ENCODE measurements at places on chromosomes 6 and 20. TPM values are rescaled to one million over a fixed set of nuclear protein-coding genes. Genes with fewer than 3 reads are reported as not detected.

GRCh38 chr20:44031001-44031574 is 116.4 kb downstream of the TOX2 start:
- no peaks in the 10 kb centered on the region for H3K4me1 ChIP-seq
- no peak overlapping the region for H3K27ac ChIP-seq
- H3K4me3 ChIP-seq = no peak overlapping the region
- no peaks in the 10 kb centered on the region for H3K27me3 ChIP-seq

GRCh38 chr20:59144179-59144830 is 19.3 kb upstream of the ZNF831 start:
- no peaks in the 10 kb centered on the region for H3K36me3 ChIP-seq
- H3K27ac ChIP-seq = no peak overlapping the region
- DNase-seq = no peak

Gene TRMT6
- 9.6 TPM for total RNA-seq

DNA sequence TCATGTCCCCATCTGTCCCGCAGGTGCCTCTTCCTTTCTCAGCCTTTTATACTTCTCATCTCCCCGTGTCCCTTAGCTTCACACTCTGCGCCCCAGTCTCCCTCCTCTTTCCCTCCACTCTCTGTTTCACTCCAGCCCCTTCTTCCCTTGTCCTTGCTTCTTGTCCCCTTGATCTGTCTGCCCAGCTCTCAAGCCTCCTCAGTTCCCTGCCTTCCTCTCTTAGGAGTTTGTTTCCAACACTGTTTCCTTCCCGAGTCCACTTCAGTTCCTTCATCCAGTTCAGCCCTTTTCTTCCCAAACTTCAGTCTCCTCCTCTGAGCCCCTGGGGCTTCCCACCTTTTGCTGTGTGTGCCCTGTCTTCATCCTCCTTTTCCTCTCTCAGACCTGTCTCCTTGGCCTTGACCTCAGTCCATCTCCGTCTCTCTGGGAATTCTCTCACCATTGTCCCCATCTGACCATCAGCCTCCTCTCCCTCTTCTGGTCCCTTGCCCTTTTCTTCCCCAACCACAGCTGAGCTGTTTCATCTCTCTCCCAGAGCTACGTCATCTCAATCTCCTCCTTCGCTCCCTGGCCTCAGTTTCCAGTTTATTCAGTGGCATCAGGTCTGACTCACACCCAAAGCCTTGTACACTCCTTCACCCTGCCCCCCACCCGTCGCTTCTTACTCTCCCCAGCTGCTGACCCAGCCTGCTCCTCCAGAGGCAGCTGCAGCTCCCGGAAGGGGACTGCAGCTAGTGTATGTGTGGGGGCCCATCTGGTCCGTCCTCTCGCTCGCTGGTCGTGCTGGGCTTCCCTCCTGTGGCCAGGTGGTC is 2.7 kb upstream of the DDR1 start:
- no peaks in the 10 kb centered on the region for H3K27me3 ChIP-seq
- H3K4me1 ChIP-seq = peaks cover 72% of the 10 kb centered on the region
- no peak for DNase-seq
- H3K27ac ChIP-seq = peak overlapping the region; percentile 95
- no peaks in the 10 kb centered on the region for H3K36me3 ChIP-seq

Gene SNAP91
- total RNA-seq = 4.7 TPM

DNA sequence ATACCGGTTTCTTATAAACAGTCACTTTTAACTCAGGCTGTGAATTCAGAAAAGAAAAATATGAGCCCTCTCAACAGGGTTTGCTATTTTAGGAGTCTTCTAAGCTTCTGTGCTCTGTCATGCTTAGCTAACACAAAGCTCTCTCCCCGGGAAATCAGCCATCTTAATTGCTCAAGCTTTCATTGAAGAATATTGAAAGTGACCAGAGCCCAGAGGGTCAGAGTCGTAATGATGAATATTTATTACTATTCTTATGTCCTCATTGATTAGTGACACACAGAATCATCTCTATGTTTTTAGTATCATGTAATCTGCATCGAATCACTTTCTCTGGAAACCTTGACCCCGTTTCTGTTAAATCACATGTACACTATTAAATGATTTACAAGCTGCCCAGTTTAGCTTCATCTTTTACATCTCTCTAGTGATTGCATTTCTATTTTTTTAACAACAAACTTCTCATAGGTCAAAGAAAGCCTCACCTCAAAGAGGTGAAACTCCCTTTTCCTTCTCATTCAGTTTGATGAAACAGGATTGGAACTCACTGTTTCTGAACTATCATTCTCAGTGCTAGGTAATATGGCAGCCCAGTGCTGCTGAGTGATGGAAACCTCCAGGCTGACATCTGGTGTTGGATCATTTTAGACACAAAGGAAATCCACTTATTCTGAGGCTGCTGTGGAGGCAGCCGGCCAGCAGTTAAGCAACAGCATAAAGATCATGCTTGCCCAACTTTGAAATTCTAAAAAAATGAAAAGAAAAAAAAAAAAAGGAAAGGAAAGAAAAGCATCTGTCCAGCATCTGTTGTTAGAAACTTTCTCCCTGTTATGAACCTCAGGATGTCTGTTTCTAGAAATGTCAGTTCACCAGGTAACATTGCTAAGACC is 96.3 kb downstream of the RFPL4B start:
- no peaks in the 10 kb centered on the region for H3K27me3 ChIP-seq
- no peaks in the 10 kb centered on the region for H3K36me3 ChIP-seq
- H3K4me1 ChIP-seq = no peaks in the 10 kb centered on the region
- DNase-seq = no peak

Gene LAMA5
- 150 TPM for total RNA-seq

DNA sequence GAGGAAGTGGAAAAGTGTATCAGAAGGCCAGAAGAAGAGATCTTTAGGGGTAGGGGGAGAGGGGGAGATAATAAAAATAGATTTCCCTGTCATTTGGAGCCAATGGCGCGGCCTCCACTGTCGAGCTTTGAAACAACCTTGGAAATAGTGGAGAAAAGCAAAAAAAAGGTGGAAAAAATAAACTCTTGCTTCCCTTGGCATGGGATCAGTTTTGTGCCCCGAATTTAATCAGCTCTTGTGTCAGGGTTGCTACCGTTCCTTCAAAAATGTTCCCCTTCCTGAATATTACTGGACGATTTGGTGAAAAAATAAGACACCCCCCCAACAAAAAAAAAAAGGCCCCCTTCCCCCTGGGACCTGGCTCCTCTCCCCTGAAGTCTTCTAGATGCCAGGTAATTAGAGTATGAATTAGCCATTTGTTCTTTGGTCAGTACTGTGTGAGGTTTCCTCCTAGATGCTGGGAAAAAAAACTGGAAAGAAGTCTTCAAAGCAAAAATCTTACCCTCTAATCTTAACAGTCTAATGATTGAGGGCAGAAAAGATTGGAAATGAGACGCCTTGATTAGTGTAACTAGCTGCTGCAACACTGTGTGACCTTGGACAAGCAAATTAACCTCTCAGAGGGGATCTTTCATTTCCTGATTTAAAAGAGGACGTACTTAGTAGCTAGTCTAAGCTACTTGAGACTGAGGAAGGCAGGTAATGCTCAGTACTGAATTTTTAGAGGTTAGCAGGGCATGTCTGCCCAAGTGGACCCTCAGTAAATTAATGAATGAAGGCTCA is 872 bp upstream of the RBM39 start:
- peak overlapping the region; percentile 98 for H3K27ac ChIP-seq
- peaks cover 26% of the 10 kb centered on the region for H3K36me3 ChIP-seq
- H3K27me3 ChIP-seq = no peaks in the 10 kb centered on the region
- peak overlapping the region; percentile 49 for H3K4me3 ChIP-seq
- no peak for DNase-seq

- DNase-seq = peak; percentile 18
- H3K27me3 ChIP-seq = no peaks in the 10 kb centered on the region
- H3K27ac ChIP-seq = no peak overlapping the region
- no peak overlapping the region for H3K4me3 ChIP-seq
- H3K4me1 ChIP-seq = no peaks in the 10 kb centered on the region
Measured at GRCh38 chr20:37958856-37959520, 56.1 kb downstream of the VSTM2L start.

DNA sequence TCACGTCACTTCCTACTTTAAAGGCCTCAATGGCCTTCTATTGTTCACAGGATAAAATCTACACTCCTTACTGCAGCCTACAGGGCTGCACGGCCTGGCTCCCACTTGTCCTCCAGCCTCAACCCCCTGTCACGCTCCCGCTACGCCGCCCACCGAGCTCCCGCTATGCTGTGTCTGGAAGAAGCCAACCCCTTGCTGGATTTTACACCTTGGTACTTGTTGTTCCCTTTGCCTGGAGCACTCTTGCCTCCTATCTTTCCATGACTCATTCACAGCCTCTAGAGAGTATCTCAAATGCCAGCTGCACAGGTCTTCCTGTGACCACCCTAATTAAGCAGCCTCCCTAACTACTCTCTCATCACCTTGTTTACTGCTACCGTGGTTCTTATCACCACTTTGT is 259.9 kb downstream of the PRKN start:
- H3K4me1 ChIP-seq = no peaks in the 10 kb centered on the region
- no peaks in the 10 kb centered on the region for H3K36me3 ChIP-seq
- H3K4me3 ChIP-seq = no peak overlapping the region
- no peak overlapping the region for H3K27ac ChIP-seq
- DNase-seq = no peak

- no peaks in the 10 kb centered on the region for H3K36me3 ChIP-seq
- DNase-seq = no peak
- H3K27ac ChIP-seq = no peak overlapping the region
- no peak overlapping the region for H3K4me3 ChIP-seq
Measured at GRCh38 chr6:53731866-53732636, 62.8 kb upstream of the LRRC1 start.

DNA sequence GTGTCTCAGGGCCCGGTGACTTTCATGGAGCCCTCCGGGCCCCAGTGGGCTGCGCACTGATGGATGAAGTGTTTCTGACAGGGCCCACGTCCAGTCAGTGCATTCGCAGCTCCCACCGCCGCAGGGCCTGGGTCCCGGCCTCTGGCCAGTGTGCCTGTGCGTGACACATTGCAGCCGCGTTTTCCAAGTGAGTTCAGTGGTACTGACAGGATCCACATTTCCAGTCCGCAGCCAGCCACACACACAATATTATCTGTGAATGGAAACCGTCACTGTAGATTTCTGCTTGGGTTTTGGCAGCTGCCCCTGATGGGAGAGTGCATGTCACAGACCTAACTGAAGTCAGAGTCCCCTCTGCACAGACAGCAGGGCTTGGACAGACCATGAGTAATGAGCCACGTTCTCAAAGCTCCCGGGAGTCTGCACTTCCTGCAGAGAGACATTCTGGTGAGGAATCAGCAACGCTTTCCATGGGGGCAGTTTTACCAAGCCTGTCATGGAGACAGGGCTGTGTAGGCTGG is 171.4 kb downstream of the MYLK4 start:
- H3K4me3 ChIP-seq = no peak overlapping the region
- no peaks in the 10 kb centered on the region for H3K36me3 ChIP-seq
- no peak for DNase-seq
- no peaks in the 10 kb centered on the region for H3K27me3 ChIP-seq
- no peaks in the 10 kb centered on the region for H3K4me1 ChIP-seq
- no peak overlapping the region for H3K27ac ChIP-seq

DNA sequence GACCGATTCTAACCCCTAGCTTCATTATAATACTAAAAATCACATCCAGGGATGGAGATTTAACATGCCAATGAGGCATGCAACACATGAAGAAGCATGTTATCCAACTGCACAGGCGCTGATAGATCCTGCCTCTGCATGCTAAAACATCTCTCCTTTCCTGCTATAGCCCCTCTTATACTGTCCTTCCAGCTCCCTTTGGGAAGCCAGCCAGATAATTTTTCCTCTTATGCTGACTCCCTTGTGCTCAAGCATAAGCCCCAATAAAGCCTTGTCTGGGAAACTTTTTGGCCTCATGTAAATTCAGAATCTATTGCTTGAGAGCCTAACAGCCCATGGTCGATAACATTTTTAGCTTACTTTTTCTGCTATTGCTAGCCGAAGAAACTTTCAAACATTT is 404.3 kb downstream of the EPM2A start:
- H3K27me3 ChIP-seq = no peaks in the 10 kb centered on the region
- no peak for DNase-seq
- no peak overlapping the region for H3K4me3 ChIP-seq
- no peaks in the 10 kb centered on the region for H3K36me3 ChIP-seq
- no peak overlapping the region for H3K27ac ChIP-seq
- H3K4me1 ChIP-seq = no peaks in the 10 kb centered on the region

DNA sequence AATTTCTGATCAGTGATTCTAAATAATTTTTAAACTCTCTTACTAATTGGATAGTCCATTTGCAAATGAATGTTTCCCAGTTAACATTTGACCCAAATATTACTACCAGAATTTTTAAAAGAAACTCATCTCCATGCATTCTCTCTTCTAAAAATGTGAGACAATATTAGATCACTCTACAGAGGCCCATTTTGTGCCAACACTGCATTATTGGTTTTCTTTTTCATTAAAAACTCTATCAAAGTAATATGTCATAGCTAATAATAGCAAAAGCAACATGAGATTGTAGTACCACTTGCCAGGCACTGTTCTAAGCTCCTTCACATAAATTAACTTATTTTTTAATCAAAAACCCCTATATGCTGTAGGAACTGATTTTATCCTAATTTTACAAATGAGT is 345.6 kb upstream of the PLCB4 start:
- H3K27me3 ChIP-seq = no peaks in the 10 kb centered on the region
- H3K36me3 ChIP-seq = no peaks in the 10 kb centered on the region
- H3K4me1 ChIP-seq = no peaks in the 10 kb centered on the region
- no peak for DNase-seq

Gene OOEP
- not detected for total RNA-seq

GRCh38 chr20:51402201-51402600 is 140.3 kb downstream of the NFATC2 start:
- no peak overlapping the region for H3K27ac ChIP-seq
- H3K27me3 ChIP-seq = no peaks in the 10 kb centered on the region
- no peaks in the 10 kb centered on the region for H3K36me3 ChIP-seq

DNA sequence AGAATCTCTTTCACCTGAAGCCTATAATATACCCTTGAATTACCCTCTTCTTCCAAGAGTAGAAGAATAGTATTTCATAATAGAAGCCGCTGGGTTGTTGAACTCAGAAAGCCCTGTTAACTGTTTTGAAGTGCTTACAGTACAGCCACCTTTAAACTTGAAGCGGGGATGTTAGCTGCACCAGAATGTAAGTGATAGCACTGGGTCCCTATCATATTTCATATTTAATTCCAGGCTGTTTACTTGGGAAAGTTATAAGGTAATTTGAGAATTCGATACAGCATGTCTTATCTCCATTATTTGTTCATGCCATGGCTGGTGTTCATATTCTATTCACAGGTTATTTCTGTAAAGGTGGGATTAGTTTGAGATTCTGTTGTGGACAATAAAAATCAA is 63.5 kb upstream of the VSTM2L start:
- no peaks in the 10 kb centered on the region for H3K36me3 ChIP-seq
- H3K4me1 ChIP-seq = no peaks in the 10 kb centered on the region
- DNase-seq = no peak
- no peaks in the 10 kb centered on the region for H3K27me3 ChIP-seq

Gene BHLHE23
- not detected for total RNA-seq

DNA sequence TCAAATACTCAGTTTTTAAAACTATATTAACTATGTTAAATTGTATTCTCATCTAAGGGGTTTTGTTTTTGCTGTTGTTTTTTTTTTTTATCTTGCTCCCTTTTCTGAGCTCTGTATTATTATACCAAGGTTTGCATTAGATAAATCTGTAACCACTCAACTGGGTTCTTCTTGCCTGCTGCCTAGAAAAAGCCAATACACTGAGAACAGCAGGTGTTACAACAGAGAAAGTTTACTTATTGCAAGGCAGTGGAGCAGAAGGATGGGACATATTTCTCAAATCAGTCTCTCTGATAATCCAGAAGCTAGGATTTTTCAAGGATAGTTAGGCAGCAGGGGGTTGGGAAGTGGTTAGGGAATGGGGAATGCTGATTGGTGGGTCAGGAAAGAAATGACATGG is 378.8 kb upstream of the PLCB4 start:
- H3K27ac ChIP-seq = no peak overlapping the region
- H3K36me3 ChIP-seq = no peaks in the 10 kb centered on the region
- H3K4me1 ChIP-seq = no peaks in the 10 kb centered on the region
- H3K27me3 ChIP-seq = no peaks in the 10 kb centered on the region
- DNase-seq = no peak

Measured in vagina (tissue), 2 donors.